Naive thymus-derived CD8-positive, alpha-beta T cell (primary cell): ENCODE measurements at places on chromosomes 7 and 10. TPM values are rescaled to one million over a fixed set of nuclear protein-coding genes. Genes with fewer than 3 reads are reported as not detected.

The RET gene
- not detected for total RNA-seq

DNA sequence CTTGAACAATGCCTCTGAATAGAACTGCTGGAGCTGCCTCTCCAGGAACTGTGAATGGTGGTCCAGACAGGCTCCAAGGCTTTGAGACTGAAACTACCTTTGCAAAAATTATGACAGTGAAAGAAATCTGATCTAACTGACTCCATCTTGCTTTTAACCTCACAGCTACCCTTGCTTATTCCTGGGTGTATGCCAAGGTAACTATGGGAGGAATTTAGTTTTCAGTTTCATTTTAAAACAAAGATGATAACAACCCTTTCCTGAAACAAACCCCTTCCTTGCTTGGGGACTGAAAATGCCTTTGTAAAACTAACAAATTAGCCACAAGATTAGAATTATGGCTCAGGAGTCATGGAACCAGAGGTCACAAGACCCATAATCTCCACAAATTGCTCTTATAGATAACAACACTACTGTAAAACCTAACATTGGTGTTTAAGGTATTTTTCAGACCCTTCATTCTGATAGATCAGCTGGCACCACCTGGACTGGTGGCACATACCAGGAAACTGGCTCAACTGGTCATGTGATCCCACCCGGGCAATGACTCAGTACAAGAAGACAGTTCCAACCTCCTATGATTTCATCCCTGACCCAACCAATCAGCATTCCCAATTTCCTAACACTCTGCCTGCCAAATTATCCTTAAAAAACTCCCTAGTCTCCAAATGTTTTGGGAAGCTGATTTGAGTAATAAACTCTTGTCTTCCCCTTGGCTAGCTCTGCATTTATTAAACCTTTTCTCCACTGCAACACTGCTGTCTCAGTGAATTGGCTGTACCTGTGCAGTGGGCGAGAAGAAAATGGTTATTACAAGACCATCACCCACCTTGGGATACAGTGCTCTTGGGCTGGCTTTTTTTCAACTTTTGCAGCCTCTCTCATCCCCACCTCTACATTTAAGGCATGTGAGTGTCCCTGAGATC is 608.1 kb downstream of the TYW1 start:
- no peak overlapping the region for H3K27ac ChIP-seq
- no peaks in the 10 kb centered on the region for H3K4me1 ChIP-seq

The MMRN2 gene
- total RNA-seq = not detected

DNA sequence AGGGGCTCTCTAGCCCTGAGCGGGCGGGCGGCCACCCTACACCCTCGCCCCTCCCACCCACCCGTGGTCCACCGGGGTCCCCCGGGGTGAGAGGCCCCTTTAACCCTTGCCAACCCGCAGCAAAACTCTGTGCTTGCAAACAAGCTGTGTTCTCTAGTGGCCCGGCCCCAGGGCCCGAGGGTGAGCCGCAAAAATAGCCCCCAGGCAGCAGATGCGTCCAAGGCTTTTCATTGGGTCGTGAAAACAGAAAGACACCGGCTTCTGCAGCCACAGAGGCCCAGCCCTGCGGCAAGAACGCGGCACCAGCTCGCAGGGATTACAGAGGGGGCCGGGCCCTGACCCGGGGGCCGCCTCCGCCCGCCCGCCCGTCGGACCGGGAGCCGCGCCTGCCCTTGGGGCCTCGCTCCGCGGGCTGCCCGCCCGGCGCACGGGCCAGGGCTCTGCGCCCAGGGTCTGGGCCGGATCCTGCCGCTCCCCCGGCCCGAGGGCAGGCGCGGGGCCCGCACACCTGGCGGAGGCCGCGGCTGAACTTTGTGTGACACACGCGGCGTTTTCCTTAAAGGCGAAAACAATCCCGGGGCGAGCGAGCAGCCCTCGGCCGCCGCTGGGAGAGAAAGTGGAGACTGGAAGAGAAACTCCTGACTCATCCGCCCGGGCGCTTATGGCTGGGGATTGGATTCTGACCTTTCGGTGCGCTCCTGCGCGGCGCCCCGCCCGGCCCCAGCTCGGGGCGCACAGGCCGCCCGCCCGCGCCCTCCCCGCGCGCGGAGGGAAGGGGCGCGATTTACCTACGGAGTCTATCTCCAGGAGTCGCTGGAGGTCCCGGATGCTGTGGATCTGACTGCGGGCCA is 2.8 kb downstream of the PDGFA start:
- H3K4me1 ChIP-seq = peaks cover 6% of the 10 kb centered on the region
- peaks cover 10% of the 10 kb centered on the region for H3K27me3 ChIP-seq
- no peaks in the 10 kb centered on the region for H3K36me3 ChIP-seq
- no peak overlapping the region for H3K4me3 ChIP-seq

The SLC26A5 gene
- not detected for total RNA-seq

The GRM8 gene
- total RNA-seq = not detected

GRCh38 chr7:28684650-28685241 is 272.4 kb downstream of the CREB5 start:
- H3K27ac ChIP-seq = no peak overlapping the region
- no peaks in the 10 kb centered on the region for H3K27me3 ChIP-seq
- no peak for DNase-seq
- no peak overlapping the region for H3K4me3 ChIP-seq
- no peaks in the 10 kb centered on the region for H3K36me3 ChIP-seq

- no peak overlapping the region for H3K4me3 ChIP-seq
- no peak overlapping the region for H3K27ac ChIP-seq
- peaks cover 2% of the 10 kb centered on the region for H3K27me3 ChIP-seq
- no peaks in the 10 kb centered on the region for H3K36me3 ChIP-seq
- no peaks in the 10 kb centered on the region for H3K4me1 ChIP-seq
Measured at GRCh38 chr7:34675749-34676374, 17.8 kb downstream of the NPSR1 start.

GRCh38 chr7:128880791-128881457 is 18.3 kb downstream of the ATP6V1F start:
- no peak overlapping the region for H3K27ac ChIP-seq
- peaks cover 2% of the 10 kb centered on the region for H3K27me3 ChIP-seq
- H3K4me3 ChIP-seq = no peak overlapping the region
- no peaks in the 10 kb centered on the region for H3K36me3 ChIP-seq
- no peak for DNase-seq
- no peaks in the 10 kb centered on the region for H3K4me1 ChIP-seq

DNA sequence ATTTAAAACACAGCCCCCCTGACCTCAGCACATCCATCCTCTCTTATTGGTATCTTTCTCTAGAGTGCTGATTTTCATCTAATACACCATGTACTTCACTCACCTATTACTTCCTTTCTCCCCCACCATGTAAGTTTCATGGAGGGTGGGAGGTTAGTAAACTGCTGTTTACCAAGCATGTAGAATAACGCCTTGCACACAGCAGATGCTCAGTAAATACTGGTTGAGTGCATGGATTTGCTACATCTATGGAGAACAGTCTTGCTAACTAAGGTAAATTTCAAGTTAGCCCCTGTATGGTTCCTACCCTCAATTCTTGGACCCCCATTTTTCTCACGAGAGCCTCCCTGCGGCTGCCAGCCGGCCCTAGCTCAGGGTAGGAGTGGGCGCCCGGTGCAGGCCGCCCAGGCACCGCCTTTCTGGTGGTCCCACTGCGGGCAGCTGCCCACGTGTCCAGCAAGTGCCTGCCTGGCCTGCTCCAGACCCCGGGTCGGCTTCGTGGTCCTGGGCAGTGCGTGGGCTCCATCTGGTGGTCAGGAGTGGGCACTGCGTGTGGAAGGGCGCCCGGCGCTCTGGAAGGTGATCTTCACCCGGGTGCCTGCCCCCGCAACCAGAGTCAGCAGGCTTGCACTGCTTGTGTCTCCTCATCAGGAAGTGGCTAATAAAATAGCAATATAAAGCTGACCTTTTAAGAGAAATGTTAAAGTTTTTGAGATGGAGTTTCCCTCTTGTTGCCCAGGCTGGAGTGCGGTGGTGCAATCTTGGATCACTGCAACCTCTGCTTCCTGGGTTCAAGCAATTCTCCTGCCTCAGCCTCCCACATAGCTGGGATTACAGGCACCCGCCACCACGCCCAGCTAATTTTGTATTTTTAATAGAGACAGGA is 63.4 kb upstream of the DNAJB6 start:
- H3K36me3 ChIP-seq = no peaks in the 10 kb centered on the region
- H3K27me3 ChIP-seq = peaks cover 3% of the 10 kb centered on the region
- H3K4me1 ChIP-seq = peaks cover 33% of the 10 kb centered on the region
- peak; percentile 70 for DNase-seq

The WDR11 gene
- total RNA-seq = 48.1 TPM

GRCh38 chr10:102619281-102619981 is 24.8 kb upstream of the TRIM8 start:
- H3K4me3 ChIP-seq = no peak overlapping the region
- H3K27ac ChIP-seq = no peak overlapping the region
- H3K4me1 ChIP-seq = no peaks in the 10 kb centered on the region
- no peaks in the 10 kb centered on the region for H3K27me3 ChIP-seq

GRCh38 chr10:21260066-21260465 is 265.4 kb downstream of the SKIDA1 start:
- H3K27ac ChIP-seq = no peak overlapping the region
- peaks cover 6% of the 10 kb centered on the region for H3K27me3 ChIP-seq
- no peaks in the 10 kb centered on the region for H3K4me1 ChIP-seq
- no peaks in the 10 kb centered on the region for H3K36me3 ChIP-seq

The CD36 gene
- total RNA-seq = 2.8 TPM
